ENCODE measurements at places on chromosomes 4 and X.
A peak's percentile ranks its signal among the peaks of the same experiment; 100 is the strongest.

DNA sequence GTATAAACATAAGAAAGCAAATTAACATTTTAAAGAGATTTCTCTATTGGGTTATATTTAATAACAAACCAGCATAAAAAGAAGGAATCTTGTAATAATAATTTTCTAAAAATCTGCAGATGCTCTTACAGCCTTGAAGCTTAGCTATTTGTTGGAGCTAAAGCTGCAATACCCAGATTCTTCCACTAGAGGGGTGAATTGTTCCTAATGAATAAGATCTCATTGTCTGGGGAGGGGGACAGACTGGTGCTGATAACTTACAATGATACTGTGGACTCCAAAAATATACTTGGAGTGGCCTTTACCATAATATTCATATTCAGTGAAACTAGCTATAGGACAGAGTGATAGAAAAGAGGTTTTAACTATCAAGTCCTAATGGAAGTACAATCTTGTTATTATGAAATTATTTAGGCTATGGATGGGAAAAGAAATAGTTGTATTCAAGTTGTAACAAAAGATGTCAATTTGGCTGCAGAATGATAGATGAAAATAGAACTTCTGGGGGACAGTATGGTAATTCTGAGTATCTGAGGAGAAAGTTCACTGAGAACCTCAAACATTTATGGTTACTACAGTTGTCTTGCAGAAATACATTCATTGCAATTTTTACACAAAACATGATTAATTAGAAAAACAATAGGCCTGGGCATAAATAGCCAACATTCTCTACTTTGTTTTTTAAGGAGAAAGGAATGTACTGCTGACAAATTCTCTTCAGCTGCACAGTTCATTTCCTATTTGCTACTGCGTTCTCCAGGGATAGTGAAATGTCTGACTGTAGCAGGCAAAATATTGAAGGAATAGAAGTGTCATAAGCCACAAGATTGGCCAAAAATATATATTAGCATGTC is 443.3 kb downstream of the GBA3 start:
- DNase-seq, result no peak

DNA sequence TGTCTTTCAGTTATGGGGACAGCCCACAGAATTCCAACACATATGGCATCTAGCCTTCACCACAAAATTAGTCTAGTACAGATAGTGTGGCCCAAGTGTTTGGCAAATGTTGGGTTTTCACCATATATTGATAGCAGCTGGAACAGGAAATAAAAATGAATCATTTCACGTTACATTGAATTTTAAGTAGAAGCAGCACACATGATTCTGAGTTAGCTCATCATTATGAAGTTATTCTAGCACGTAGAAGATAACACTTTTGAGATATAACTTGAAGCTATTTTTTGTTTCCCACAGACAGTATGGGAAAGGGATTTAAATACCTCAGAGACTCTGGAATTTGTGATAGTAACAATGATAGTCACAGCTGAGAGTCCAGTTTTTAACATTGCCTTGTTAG is 118.7 kb downstream of the FAT4 start:
- no peak for DNase-seq

GRCh38 chr4:7753271-7753670 is 186.4 kb downstream of the AFAP1 start:
- no peak for DNase-seq

- no peak for DNase-seq
These were observed 654 bp upstream of the DDIT4L start for GRCh38 chr4:100190643-100191600.

- no peak for DNase-seq
These were observed 39.7 kb downstream of the CPLX1 start for GRCh38 chr4:786074-786741.

GRCh38 chr4:1968686-1969295 is 40.0 kb downstream of the NELFA start:
- DNase-seq, result no peak

- DNase-seq, result peak; percentile 93
These were observed at the start of gene MRFAP1L1 for GRCh38 chr4:6709230-6710114. MRFAP1L1 (minus strand) TSS chr4:6709865; CDS start chr4:6709629, 236 bp downstream.

GRCh38 chr4:4608214-4608537 is 66.3 kb upstream of the STX18 start:
- DNase-seq, result no peak

GRCh38 chr4:21134994-21135393 is 434.7 kb downstream of the PACRGL start:
- DNase-seq, result no peak

- DNase-seq, result no peak
These were observed 44.8 kb downstream of the GAB1 start for GRCh38 chr4:143381189-143382118.

GRCh38 chrX:124215786-124216185 is 116.7 kb upstream of the TEX13D start:
- no peak for DNase-seq

DNA sequence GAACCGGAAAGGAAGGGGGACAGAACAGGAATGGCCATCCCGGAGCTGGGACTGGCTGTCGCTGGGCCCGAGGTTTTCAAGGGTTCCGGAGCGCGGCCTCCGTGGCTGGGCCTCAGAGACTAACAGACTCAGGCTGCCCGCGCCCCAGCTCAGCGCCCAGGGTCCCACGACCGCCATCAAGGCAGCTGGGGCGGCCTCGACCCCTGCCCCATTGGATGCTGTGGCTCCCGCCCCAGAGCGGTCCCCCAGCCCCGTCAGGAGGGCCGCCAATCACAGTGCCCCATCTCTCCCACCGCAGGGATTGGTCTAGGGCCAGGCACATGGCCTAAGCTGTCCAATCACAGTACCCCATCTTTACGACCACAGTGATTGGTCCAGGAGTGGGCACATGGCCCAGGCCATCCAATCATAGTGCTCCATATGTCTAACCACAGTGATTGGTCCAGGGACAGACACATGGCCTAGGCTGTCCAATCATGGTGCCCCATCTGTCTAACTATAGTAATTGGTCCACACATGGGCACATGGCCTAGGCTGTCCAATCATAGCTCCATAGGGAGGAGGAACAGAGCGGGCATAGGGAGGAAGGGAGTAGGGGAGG is 105.3 kb upstream of the NKX1-1 start:
- DNase-seq, result no peak

GRCh38 chr4:71400810-71401209 is 62.0 kb downstream of the SLC4A4 start:
- no peak for DNase-seq

GRCh38 chr4:9889306-9889705 is 107.9 kb downstream of the DRD5 start:
- no peak for DNase-seq

DNA sequence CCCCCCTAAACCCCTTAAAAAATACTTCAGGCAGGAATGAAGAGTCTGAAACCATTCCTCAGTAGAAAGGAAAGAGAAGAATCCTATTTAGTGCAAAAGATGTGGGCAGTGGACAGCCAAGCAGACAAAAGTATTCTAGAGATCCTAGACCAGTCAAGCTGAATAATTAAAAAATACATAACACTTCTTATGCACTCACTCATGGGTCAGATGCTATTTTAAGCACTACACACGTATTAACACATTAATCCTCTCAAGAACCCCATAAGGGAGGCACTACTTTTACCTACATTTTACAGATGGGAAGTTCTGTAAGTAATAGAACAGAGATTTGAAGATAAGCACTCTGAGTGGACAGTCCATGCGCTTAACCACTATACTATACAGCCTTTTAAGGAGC is 5.9 kb downstream of the TAB3 start:
- DNase-seq, result no peak

DNA sequence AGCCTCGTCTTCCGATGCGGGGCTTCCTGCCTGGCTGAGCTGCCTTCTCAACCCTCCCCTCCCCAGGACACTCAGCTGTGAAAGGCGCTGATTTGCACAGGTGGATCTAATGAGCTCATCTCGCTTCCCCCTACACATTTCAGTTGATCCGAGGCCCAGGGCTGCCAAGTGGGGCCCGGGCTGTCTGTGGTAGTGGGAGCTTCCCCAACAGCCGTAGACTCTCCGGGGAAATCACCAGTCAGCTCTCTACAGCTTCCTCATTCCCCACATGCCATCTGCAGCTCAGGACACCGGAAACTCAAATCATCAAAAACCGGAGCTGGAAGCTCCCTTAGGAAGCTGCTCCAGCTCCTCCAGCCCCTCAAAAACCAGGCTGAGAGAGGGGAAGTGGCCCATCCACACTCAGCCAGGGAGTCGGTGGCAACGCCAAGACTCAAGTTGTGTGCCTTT is 56.2 kb downstream of the SMIM20 start:
- no peak for DNase-seq

DNA sequence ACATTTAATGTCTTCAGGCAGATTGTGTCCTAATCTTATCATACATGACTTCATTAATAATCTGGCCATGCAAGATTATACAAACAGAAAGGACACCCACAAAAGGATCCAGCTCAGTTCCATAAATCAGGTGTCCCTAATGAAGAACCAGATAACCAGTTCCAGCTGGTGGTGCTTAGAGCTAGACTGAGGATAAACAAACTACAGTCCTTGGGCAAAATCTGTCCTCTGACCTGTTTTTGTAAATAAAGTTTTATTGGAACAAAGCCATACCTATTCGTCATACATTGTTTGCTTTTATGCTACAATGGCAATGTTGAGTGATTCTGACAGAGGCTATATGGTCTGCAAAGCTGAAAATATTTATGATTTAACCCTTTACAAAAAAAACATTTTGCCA is 199.5 kb downstream of the MID1IP1 start:
- DNase-seq, result no peak

GRCh38 chr4:156764846-156765245 is 206.8 kb downstream of the PDGFC start:
- no peak for DNase-seq

DNA sequence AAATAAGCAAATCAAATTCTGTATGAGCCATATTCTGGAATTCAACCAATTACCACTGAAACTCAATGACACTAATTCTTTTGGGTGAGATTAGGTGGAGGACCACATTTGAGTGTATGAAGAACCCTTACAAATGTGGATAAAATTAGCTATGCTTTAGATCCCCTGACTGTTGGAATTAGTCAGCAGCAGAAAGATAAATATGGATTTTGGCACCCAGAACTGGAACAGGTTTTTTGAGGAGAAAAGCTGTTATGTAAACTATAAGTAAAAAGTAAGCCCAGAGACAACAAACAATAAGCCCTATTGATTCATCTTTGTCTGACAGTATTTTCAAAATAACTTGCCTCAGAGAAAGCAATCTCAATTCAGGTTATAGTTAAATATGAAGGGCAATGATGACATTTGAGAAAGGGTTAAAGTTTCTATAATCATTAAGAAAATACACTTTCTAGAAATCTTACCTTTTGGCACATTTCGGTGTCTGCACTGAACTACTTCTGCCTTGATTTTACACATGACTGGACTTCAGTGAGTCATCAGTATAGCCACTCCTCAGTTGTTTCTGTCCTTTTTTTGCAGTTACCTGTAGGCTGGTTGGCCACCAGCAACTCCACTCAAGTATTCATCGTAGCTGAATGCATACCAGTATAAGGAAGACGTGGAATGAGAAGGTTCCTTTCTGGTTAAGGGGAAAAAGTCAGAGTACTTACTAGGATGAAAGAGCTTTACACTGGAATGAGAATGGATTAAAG is 80.0 kb downstream of the KCTD8 start:
- DNase-seq, result no peak

- no peak for DNase-seq
These were observed 65.0 kb downstream of the ZFYVE28 start for GRCh38 chr4:2353222-2354107.

- DNase-seq, result no peak
These were observed 46.8 kb upstream of the GC start for GRCh38 chr4:71830497-71831190.

DNA sequence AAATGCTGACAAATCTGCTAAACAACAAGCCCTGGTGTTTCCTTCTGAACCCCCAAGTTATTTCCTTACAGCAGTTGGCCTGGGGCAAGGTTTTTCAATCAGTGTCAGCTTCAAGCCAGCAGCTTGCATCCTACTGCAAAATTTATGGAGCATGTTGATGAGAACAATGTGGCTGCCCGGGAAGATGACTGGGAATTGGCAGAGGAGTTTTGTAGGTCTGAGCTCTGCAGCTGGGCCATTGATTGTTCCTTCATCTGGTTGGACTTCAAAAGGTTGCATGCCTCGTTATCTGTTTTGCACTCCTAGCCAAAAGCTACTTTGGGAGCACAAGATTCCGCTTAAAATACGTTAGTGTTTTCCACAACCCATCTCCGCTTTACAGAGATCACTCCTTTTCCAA is 1030.3 kb upstream of the LCORL start:
- DNase-seq, result no peak

DNA sequence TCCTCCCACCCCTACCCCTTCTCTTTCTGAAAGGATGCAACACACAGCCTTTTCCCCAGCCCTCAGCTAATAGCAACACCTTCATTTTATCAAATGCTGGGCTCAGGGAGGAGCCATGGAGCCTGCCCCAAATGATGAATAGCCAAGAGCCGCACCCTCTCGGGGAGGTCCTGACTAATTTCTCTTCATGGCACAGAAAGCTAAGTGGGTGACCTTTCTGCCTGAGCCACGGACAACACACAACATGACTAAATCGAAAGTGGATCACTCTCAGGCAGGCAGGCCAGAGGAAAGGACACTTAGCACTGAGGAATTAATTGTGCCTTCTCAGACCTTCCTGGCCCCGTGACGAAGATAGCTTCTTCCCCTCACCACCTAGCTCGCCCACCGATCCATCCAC is 165.1 kb upstream of the RAI2 start:
- no peak for DNase-seq

GRCh38 chr4:53776141-53776540 is 184.9 kb upstream of the LNX1 start:
- no peak for DNase-seq

DNA sequence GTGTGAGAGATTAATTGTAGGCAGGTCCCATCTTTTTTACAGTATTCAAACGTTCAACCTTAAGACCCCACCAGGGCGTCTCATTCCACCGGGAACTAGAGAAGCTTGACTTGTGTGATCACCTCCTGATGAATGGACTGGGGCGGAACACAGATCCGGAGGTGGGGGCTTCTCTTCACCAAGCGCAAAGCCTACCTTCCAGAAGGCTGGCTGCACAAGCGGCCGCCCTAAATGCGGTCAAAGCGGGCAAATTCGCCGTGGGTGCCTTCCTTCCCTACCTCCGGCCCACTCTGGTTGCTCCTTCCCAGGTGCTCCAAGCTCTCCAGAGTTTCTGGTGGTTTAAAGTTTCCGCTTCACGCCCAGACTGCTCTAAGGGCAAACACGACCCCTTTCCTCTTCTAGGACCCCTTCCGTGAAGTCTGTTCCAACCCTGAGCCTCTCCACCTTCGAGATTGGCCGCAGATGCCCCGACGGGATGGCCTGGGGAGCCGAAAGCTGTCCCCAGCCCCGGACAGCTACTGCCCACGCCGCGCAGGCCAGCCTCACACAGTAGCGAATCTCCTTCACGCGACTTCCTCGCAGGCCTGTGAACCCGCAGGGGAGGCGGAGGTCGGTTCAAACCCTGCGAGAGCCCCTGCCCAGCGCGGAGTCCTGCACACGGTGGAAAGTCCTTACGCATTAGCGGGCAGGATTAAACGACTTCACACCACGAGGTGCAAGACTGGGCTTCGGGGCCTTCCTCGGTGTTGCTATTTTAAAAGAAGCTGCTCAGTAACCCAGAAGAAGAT is 1.6 kb upstream of the WWC2 start:
- peak; percentile 1 for DNase-seq

Data from stimulated activated CD4-positive, alpha-beta T cell treated with anti-CD3 and anti-CD28 coated beads, Interleukin-12 subunit alpha, Interleukin-12 subunit beta, amount 100 ng/mL, for 4 hours (primary cell).